Activated CD8-positive, alpha-beta memory T cell treated with anti-CD3 and anti-CD28 coated beads, Interleukin-2, amount 50 U/mL, for 4 hours (primary cell): ENCODE measurements at places on chromosomes 4 and X.
A peak's percentile ranks its signal among the peaks of the same experiment; 100 is the strongest.

- no peak for DNase-seq
Measured at GRCh38 chrX:13376857-13377549, 57.1 kb upstream of the ATXN3L start.

DNA sequence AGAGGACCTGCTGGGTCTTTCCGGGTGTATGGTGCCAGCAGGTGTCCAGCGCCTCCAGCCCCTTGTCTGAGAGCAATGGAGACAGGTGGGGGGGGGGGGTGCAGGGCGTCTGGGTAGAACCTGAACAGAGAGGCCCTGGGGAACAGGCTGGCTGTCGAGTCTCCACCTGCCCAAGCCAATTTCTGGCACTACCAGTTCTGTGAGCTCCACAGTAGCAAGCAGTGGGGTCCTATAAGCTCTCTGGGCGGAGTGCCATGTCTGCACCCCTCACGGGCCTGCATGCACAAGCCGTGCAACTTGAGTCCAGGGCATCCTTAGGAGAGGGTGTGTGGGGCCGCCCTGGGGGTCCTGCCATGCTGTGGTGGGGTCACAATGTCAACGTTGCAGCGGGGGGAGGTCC, 10.1 kb upstream of the FGFR3 start:
- DNase-seq = no peak

DNA sequence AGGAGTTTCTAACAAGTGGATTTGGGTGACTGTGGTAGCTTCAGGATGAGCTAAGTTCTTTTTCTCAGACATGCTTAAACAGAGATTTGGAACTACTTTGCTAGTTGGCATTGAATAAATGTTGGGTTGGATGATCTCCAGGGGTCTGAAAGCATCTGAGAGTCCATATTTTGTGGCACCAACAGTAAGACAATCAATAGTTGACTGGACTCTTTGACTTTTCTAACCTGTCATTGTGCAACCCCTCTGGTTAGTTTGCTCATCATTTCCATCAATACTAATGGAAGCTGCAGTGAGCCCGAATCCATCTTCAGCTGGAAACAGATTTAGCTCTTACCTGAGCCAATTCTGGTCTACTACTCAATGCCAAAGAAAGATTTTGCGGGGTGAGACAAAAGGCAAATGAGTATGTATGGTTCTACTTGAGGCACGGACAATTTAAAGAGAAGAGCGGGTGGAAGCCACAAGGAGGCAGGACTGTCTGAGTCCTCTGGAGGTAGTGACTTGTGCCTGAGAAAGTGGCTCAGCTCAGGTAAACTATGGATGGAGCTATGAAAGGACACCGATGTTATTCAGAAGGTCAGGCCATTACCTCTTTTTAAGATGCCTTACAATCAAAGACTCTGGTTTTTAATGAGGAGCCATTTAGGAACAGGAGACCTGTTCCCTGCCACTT, 118.7 kb downstream of the MID1IP1 start:
- no peak for DNase-seq

GRCh38 chr4:182680234-182680653, 236.9 kb downstream of the DCTD start:
- no peak for DNase-seq

DNA sequence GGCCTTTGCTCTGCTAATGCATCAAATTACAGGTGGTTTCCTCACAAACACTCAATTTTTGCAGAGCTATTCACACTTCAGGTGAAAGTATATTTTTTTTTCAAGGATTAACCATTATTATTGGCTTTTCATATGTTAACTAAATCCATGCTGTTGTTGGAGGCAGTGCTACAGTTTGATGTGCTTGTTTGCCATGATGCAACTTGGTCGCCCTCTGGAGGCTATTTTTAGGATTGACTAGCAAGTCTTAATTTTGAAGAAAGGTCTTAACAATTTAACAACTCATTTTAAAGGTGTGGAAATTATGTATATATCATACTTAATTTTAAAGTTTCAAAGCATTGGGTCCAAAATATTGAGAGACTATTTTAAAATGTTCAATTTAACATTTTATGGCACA, 168.8 kb upstream of the FAM47A start:
- DNase-seq = no peak

GRCh38 chr4:180913750-180914149, 1329.5 kb upstream of the TENM3 start:
- no peak for DNase-seq

DNA sequence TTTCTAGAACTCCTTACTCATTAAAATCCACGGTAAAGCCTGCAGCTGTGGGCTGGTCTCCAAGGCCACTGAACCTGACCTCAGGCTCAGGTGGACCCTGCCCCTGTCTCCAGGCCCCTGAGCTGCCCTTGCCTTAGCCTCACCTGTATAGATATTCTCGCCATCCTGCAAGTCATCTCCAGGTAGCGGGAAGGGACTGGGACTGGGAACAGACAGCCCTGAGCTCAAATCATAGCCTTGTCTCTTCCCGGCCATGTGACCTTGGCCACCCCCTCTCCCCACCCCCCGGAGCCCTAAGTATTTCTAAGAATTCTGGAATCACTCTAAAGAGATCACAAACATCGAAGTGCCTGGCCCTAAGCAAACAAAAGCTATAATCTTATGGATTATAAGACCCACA, 17.7 kb downstream of the ABLIM2 start:
- DNase-seq = no peak

- no peak for DNase-seq
Measured at GRCh38 chr4:73729534-73730165, 10.7 kb upstream of the CXCL8 start.

GRCh38 chr4:120667102-120667501, 255.4 kb downstream of the PRDM5 start:
- no peak for DNase-seq

DNA sequence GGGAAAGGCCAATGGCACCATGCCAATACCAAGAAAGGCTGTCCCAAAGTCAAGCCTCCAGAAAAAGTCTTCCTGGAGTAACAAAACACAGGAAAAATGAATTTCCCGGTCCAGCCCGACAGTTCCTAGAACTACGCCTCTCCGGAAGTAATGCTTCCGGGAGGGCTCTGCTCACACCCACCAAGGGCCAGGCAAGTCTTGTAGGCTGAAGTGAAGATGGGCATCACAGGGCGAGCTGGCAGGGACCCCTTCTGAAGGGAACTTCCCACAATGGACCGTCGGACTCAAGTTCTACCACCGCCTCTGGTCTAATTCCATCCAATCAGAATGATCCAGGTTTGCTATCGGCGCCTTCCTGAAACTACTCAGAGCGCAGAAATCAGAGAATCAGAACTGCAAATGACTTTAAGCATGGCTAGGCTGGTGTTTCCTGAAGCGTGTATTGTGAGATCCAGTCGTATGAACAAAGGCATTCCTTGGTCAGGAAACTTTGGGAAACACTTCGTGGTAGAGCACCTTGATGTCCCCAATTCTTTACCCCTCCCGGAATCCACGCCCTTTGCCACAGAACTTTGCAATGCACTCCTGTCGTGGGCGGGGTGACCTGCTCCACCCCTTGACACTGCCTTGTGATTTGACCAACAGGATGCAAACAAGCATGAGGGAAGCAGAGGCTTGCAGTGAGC, 127.8 kb downstream of the BCOR start:
- no peak for DNase-seq

- no peak for DNase-seq
Measured at GRCh38 chrX:11187001-11187400, 75.9 kb downstream of the HCCS start.

GRCh38 chrX:276581-277201, 4.5 kb upstream of the PLCXD1 start:
- DNase-seq = no peak

DNA sequence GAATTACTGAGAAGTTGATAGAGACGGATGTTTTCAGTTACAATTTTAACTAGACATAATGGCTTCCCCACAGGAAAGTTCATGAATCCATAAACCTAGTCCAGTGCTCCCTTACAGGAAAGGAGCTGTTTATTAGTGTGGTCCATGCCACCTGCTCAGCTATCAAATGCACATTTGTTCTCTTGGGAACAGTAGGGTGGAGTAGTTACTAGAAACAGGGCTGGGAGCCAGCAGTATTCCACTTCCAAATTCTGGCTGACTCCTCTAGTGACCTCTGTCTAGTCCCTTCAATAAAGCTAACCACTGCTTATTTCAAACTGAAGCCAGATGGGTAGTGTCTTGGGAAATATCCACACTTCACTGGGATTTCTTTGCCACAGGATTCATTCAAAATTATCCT, 88.4 kb upstream of the TLL1 start:
- DNase-seq = no peak

GRCh38 chr4:112377171-112377570, 80.0 kb downstream of the ALPK1 start:
- no peak for DNase-seq

GRCh38 chrX:9737363-9737762, 28.3 kb downstream of the GPR143 start:
- DNase-seq = no peak

DNA sequence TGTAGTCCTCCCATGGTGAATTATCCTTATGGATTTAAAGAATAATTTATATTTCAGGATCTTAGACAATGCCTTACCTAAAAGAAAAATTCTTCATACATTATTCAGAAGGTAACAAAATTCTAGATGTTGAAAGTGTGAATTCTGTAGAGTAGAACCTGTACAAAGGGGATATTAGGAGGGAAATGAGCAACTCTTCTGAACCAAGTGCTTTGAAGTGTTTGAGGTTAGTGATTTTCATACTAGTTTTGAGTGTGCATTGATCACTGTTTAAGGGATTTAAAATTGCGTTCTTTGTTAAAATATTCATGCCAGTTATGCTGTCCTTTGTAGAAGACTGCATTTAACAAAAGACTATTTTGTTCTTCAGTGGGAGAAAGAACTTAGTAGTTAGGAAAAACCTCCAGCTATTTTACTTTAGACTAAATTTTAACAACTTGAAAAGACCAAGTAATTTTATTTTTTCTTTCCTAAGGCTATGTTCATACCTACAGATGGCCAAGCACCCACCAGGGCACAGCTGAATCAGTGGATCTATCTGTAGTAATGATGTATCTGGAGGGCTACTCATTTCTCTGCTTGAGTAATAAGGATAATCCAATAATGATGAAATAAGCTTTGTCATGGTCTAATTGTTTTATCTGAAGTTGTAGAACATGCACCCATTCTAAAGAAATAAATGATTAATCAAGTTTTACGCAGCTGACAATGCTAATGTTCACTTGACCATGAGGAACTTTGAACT, 134.3 kb upstream of the RPS6KA6 start:
- no peak for DNase-seq

DNA sequence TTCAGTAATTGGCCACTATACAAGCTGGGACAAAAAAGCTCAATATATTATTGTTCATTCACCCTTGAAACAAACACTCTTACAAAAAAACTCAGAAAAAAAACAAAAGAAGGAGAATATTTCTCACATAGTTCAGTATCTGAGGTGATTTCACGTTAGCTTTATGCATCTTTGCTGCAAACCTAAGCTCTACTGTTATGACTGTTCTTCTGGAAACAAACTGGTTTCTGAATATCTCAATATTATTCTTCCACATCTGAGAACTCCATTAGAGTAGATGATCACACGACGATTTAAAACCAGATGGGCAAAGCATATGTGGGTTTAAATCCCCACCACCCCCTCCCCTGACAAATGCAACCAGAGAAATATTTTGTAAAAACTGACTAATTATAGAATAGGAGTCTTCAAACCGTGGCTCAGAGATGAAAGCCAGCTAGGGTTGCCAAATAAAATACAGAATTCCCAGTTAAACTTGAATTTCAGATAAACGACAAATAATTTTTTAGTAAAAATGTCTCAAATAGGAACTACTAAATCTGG, 182.0 kb upstream of the FAM241A start:
- DNase-seq = no peak

DNA sequence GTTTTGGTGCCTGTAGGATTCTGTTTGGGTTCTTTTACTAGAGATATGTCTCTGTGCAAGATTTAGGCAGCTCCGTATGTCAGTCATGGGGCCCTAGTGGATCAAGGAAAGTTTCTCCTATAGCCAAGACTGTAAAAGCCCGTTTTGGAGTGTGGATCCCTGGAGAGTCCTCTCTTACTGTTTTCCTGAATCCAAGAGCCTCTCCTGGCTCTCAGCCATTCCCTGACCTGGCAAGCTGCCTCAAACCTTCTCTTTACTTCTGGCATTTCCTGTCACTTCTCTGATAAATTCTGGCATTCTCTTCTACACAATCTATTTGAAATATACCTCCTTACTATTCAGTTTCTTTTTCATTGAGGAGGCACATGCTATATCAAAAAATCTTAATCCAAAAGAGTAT, 41.4 kb downstream of the DCAF12L2 start:
- DNase-seq = no peak

DNA sequence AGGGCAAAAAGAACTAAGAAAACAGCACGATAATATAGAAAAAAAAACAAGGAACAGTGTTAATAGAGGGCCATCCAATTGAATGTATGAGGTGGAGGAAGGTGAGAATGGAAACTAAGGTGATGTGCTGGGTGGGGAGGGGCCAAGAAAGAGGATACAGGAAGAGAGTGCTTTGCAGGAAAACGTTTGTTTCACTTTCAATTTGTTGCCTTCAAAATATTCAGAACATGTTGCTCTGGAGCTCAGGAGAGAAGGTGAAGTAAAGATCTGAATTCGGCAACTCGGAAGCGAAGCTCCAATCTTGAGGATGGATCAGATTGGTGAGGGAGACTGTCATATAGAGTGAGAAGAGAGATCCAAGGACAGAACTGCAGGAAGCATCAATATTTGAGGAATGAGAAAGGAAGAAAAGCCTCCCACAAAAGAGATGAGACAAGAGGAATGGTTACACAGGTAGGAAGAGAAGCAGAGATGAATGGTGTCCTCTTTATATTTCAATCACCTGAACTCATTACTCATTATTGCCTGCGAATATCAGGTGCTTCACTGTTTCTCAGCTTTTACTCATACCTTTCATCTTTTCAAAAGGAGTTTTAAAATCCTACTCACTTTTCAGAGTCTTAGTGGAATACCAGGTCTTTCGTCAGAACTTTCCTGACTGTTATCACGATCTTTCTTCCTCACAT, 14.7 kb upstream of the SEC24D start:
- DNase-seq = peak; percentile 37

DNA sequence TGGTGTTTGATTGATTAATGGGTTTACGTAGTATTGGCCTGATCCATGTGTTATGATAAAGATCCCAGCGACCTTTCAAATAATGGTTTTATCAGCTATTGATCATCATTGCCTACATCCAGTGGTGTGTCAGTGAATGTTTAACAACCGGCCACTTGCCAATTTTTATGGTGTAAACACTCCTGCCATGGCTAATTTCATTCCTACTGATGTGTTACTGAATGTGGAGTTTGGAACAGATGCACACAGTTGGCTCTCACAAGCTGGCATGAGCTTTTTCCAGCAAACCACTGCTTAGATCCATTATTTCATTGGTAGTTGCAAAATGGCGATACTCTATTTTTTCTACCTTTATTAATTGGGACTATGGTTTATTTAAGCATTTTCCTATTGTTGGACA, 139.9 kb downstream of the REPS2 start:
- DNase-seq = no peak

DNA sequence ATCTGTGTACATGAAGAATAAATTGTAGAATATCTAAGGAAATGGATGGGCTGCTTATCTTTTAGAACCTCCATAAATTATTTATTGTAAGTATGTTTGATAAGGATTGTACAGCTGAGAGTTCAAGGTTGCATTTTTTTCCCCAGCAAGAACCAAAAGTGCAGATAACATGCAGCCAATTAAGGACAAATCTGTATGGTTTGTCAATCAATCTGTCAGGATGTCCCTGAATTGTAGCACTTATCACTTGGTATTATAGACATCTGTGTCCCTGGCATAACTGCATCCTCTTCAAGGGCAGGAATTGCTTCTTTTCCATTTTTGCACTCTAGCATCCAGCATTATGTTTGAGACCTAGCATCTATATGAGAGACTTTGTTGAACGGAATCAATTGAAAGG, 95.4 kb upstream of the IGFBP7 start:
- no peak for DNase-seq
